ENCODE measurements at places on chromosomes 2 and 18.

DNA sequence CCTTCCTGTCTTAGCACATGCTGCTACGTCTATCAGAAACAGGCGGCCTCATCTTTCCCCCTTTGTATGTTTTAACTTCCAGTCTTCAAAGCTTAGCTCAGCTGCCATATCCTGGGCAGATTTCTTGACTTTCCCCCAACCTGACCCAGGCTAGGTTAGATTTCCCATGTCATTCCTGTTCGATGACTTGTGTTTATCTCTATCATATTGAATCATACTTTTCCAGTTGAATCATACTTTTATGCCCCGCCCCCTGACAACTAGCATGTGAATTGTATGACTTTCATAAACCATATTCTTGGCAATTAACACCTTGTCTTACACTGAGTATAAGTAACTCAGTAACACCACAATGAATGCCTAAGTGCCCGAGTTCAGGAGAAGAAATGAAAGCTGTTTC lies 128.3 kb downstream of the CYRIA start:
- no peak for DNase-seq

DNA sequence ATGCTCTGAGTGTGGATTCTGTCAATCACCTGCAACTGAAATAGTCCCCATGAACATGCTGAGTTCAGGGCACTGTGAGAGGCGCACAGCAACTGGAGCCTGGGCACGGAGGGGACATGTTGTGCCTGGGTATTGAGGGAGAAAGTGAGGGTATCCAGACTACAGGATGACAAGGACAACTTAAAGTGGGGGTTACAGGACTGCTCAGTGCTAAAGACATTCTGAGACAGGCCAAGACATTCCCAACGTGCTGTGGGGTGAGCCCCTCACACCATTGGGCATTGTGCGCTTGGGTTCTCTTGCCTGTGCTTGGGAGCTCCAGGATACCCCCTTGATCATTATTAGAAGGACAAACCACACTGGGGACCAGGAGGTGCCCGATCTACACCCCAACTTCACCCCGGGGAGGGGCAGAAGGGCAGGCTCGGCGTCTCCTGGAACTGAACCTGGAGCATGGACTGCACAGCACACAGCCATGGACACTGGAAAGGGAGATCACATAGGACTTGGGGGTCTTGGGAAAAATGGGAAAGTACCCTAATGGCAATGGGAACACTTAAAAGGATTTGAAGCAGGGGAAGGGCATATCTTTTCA lies 72.5 kb upstream of the HDAC4 start:
- DNase-seq = peak; percentile 1

DNA sequence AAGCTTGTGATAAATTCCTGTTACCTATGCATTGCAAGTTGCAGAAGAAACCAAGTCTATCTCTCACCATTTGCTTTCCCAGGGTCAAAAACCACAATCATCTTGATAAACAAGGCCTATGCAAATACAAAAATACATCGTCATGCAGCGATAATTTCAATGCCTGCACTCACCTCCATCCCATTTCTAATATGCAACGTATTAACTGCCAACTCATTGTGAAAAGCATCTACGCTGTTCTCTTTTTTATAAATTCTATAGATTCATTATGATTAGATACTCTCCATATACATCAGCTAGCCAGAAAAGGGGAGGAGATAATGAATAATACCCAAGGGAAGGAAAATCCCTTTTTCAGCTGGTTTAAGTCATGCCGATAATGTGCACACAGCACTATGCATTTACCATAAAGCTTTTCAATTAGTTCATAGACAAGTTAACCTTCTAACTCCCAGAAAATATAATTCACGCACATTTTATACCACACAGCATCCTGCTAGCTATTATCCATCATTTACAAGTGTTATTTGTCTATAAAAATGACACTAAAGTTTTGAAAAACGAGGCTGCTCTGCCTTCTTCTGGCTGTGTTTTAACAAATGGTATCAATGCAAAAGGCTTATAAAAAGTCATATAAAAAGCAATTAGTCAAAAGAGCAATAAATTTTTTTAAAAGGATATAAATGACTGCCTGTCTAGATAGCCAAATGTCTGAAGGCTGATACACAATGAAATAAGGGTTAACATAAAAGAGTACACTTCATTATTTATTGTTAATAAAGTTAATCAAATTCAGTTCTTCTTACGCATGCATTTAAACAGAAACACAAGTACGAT lies 77.6 kb downstream of the AFF3 start:
- DNase-seq = no peak

DNA sequence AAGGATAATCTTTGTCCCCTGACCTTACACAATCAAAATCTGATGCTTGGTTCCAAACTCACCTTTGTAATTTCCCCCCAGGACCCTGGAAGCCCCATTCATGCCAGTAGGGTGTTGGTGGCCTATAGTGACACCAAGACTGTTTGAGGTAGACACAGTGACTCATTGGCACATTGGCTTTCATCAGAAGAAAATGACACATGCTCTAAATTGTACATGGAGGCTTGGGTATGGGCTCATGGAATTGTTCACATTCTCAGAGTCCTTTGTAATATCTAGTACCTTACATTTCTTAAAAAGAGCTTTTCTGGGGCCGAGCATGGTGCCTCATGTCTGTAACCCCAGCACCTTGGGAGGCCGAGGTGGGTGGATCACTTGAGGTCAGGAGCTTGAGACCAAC lies 61.2 kb upstream of the LRPPRC start:
- DNase-seq = no peak

DNA sequence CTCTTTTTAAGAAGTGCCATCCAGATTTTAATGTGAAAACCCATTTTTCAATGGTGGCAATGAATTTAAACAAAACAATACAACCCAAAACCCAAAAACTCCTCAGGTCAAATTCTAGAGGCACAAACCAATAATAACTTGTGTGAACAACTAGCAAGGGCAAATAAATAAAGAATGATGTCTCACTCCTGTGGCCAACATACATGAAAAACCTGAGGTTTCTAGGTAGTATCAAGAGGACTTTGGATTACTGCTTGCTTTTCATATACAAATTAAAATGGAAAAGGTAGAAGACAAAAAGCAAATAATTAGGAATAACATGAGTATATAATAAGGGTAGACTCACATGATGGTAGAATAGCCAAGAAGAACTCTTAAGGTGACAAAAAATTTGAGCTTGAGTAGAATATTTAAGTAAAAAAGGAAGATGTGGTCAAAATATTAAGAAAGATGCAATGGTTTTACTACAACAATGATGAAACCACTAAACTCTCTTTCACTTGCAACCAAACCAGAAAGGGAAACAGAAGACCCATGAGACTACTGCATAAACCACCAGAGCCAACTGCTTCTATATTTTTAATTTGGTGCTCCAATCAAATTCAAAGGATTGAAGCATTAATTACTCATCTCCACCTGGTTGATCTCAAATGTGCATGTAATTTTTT lies 53.5 kb downstream of the DARS1 start:
- no peak for DNase-seq

GRCh38 chr2:189661957-189662321 lies 680 bp downstream of the ASNSD1 start:
- no peak for DNase-seq

DNA sequence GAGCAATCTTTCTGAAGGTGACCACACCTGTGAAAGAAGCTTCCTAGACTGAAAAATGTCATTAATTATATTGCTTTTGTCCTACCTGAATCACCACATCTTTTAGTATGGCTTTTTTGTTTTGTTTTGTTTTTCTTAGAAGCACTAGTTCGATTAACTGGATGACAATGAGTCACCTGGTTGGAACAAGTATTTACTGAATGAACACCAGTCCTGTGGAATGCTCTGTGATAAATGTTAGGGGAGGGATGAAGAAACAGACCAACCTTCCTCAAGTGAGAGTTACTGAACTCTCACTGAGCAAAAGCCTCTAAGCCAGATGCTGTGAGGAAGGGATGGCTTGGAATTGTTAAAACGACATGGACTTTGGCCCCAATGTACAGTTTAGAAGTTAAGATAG lies 26.8 kb upstream of the DCC start:
- no peak for DNase-seq

GRCh38 chr18:35345460-35345921 lies 1.3 kb upstream of the ZNF24 start:
- DNase-seq = no peak

DNA sequence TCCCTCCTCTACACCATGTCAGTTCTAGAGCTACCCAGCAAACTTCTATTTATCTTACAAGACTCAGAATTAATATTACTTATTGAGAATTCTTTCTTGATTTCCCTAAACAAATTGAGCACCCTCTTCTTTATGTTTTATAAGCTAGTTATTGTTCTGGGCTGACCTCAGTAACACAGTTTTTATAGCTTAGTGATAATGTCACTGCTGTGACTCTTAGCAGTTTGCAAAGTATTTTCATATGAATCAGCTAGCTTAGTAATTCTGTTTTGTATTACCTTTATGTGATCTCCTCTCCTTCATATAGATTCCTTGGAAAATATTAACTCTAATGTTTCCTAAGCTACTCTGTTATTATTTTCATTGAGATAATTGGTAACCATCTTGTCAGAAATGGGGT lies 114.9 kb downstream of the PMS1 start:
- no peak for DNase-seq

DNA sequence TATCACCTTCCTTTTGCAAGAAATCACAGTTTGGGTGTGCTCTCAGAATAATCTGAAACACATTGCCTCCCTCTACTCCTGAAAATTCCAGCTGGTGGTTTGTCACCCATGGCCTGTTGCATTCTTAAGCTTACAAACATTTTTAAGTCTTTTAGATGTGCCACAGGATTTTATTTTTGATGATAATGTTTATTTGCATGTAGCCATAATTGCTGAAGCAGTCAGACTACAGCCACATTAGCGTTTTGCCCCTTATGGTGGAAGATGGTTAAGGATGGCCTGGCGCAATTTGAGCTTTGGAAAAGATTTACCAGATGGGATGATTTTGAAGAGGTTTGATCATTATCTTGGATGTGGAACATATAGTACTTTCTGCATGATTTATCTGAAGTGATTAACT lies 439.5 kb downstream of the MEIS1 start:
- no peak for DNase-seq

- no peak for DNase-seq
Observed at GRCh38 chr2:27875089-27875881, 14.9 kb downstream of the RBKS start.

DNA sequence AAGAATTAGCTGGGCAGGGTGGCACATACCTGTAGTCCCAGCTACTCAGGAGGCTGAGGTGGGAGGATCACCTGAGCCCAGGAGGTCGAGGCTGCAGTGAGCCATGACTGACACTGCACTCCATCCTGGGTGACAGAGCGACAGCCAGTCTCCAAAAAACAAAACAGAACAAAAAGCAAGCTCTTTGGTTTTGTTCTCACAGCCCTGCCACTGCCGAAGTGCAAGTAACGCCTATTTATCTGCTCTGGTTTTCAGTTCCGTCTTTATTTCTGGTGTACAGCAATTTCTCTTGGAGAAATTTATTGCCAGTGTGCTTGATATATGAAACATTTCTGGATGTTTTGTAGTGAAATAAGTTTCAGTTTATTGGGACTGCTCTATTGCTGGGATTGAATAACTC lies 61.9 kb downstream of the RAB10 start:
- no peak for DNase-seq

GRCh38 chr2:125296742-125297141 lies 1271.7 kb downstream of the CNTNAP5 start:
- DNase-seq = no peak

DNA sequence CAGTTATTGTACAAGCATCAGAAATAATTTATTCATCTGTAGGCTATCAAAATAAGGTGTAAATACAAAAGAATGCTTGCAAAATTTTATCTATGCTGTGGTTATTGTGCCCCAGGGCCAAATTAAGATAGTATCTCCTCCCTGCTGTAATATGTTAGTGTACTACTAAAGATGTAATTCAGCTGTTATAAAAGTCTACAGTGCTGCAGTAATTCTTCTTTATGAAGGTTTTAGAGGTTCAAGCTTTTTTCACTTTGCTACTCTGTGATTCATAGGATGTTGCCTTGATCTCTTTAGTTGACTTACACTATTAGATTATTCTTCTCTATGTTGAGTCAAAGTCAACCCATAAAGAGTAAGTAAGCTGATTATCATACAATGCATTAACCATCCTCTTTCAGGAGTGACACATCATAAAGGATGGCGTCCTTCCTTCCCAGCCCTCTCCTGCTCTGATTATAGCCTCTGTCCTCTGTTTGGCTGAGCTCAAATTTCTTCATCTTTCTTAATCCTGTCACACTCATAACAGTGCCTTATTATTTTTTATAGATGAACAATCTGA lies 29.3 kb upstream of the DYNAP start:
- no peak for DNase-seq

All from activated T-cell treated with anti-CD3 and anti-CD28 coated beads, Interleukin-2, amount 50 U/mL, for 1 hour (primary cell).